ENCODE measurements at places on chromosomes 16 and 17.

- DNase-seq, result no peak
These were observed 3.8 kb downstream of the TNRC6C start for GRCh38 chr17:77962348-77962747.

DNA sequence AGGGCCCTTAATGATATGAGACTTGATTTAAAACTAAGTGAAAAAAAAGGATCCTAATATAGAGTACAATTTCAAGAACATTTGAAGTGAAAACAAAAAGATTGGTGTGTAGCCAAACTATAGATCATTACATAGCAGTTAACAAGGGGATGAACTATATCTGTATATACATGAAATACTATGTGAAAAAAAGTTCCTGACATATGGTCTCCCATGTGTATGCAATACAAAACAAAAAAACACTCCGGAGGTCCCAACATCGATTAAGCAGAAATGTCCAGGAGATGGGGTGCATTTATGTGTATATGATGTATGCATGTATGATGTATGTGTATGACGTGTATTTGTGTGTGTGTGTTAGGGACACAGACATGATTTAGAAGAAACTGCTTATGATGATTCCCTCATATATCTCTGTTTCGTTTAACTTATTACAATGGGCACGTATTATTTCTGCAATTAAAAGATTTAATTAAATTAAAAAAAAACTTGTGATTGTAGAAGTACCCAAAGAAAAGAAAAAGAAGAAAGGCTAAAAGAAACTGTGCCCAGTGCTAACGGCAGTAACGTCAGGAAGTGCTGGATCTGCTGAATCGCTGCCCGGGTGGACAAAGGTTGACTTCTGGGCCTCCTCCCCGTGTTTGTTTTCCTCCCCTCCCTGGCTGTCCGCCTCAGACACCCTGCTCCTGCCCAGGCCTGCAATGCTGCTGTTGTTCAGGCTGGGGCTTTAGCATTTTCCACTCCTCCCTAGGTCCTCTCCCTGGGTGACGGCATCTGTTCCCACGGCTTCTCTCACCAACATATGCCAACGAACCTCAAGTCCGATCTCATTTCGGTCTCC, 36.9 kb downstream of the TBX4 start:
- peak; percentile 45 for DNase-seq

DNA sequence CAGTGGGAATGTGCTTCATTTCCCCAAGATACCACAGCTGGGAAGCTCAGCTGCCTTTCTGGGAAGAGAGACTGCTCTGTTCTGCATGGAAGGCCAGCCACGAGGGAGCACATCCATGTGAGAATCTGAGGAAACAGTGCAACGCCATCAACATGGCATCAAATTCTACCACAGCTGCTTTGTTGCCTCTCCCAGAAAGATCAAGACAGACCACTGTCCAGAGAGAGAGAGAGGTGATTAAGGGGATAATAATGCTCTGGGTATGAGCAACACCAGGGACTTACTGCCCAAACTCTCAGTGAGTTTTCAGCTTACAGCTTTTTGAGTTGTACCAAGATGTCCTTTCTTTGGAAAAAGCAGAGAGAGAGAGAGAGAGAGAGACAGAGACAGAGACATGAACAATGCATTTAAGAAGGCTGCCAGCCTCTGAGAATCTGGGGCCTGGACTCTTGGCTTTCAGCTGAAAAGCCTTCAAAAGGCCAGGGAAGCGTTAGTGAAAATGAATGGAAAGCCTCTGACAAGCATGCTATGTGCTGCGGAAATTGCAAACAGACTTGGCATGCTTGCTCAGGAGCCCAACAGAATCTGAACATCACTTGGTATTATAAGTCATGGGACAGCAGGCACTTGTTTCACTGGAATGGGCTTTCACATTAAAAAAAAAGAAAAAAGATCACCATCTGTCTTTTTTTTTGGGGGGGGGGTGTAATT, 223.1 kb downstream of the MAP2K6 start:
- no peak for DNase-seq

GRCh38 chr17:64162554-64162953, 32.6 kb upstream of the ERN1 start:
- no peak for DNase-seq

DNA sequence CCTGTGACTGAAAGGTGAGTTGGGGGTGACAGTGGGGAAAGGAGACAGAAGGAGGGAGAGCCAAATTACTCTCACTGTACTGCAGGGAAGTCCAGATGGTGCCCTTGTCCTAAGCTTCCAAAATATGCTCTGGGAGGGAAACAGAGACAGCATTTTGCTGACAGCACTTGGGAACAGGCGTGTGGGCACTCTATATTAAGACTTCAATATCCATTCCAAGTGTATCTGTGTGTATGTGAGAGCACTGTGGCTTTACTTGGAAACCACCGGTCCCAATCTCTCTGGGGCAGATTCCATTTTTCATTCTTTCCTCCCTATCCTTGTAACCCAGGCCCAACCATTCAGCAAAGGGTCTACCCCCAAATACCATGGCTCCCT, 407.3 kb downstream of the UTP18 start:
- no peak for DNase-seq

GRCh38 chr17:50508573-50509460, 578 bp downstream of the MYCBPAP start:
- DNase-seq, result no peak
